ENCODE measurements at places on chromosomes 6 and 20.

- DNase-seq: no peak
These were observed 211.6 kb upstream of the FOXQ1 start for GRCh38 chr6:1100269-1100668.

- no peak for DNase-seq
These were observed 6.1 kb downstream of the THBD start for GRCh38 chr20:23043376-23043775.

DNA sequence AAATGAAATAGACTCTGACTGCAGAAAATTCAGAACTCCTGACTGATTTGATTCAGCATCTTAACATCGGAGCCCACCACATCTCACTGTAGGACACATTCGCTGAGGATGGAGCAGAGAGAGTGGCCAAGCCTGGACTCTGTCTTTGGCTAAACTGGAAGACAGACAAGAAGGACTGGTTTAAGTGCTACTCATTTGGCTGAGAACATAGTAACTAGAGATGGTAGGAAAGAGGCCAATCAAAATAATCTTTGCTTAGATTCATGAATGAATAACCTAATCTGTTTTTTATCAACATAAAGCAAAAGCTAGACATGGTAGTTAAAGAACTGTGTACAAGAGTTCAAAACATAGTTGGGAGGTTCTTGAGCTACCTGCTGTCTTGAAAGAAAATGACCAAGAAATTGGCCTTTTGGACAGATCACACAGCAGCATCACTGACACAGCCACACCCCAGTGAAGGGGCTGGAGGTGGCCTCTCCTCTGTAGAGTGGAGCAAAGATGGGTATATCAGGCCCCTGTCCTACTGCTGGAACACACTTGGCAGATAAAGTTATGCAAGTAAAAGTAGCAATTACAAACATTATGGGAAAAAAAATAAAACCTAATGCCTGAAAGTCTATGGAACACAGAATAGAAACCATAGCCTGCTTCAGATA is 87.1 kb upstream of the NT5E start:
- no peak for DNase-seq

GRCh38 chr20:44632103-44632752 is 19.3 kb downstream of the ADA start:
- DNase-seq: no peak

DNA sequence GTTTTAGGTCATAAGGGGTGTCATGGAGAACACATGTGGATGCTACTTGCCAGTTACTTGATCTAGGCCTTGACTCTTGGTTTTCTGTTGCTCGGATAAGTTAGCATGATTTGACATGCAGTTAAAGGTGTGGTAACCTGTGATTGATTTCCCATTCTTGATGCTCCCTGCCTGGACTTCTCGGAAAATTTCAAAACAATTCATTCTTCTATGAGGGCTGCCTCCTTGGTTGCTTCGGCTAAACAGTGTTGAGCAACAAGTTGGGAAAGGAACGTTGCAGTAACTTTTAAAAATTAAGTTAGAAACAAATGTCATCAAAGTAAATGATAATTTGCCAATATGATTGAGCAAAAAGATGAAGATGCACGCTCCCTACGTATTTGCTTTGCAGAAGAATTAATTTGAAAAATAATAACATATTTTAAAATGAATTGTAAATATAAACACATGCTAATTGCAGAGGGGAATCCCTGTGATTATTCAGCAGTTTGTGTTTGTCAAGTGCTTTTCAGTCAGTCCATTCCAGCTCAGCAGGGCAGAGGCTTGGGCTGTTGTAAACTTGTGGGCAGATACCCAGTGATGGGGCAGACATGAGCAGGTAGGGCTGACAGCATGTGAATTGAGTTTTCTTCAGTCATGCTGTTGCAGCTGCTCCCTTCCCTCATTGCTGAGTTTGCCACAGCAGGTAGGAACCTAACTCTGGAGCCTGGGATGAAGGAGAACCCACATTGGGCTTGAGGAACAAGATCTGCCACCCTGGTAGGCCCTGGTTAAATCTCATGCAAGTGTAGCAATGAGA is 110.2 kb downstream of the ESR1 start:
- no peak for DNase-seq

GRCh38 chr20:34876406-34877282 is at the start of gene ACSS2:
TSS of gene ACSS2 (plus strand) at chr20:34876612. CDS start at chr20:34876646, 34 bp downstream.
- peak; percentile 98 for DNase-seq

DNA sequence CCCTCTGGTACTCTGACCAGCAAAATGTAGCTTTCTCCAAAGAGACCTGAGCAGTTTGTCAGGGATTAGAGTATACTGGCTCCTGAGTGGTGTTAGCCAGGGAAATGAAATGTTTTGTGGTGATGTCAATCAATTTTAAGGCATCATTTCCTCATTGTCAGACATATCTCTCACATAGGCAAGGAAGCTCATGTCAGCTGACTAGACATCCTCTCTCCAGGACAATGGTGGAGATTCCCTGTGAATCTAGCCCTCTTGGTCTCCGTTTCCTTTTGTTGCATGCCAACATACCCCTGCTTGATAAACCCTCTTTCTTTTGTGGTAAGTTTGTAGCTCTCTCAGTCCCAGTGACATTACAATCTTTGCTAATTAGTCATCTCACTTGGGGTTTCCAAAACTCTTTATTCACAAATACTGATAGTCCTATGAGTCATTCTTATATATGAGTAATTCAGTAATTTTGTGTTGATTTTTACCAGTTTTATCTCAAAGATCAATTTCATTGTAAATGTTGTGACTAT is 135.6 kb upstream of the PTPRK start:
- DNase-seq: peak; percentile 87

GRCh38 chr20:22312744-22313346 is 271.5 kb downstream of the FOXA2 start:
- DNase-seq: peak; percentile 73

DNA sequence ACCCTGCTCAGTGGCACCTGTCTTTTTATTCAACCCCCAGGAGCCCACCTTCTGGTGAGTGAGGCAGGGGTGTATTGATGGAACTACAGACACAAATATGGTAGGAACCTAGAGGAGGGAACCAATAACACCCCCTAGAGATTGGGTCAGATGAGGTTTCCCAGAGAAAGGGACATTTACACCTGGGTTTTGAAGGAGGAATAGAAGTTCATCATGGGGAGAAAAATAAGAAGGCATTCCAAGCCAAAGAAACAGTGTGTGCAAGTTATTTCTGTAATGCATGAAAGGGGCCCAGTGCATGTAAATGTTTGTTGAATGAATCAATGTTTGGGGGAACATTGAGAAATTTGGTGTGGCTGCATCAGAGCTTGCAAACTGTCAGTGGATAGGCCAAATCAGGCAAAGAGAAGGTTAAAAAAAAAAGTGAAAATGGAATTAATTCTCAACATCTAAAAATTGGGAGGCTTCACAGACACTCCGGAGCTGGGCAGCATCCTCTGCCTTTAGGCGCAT is 11.1 kb upstream of the KIAA1755 start:
- DNase-seq: no peak

- DNase-seq: no peak
These were observed 222.1 kb downstream of the TMEM200A start for GRCh38 chr6:130587778-130588520.

GRCh38 chr6:22149501-22150367 is 147.1 kb downstream of the PRL start:
- DNase-seq: peak; percentile 48

- DNase-seq: no peak
These were observed 3.9 kb downstream of the SRC start for GRCh38 chr20:37349517-37350491.

- no peak for DNase-seq
These were observed 127.9 kb upstream of the FOXO3 start for GRCh38 chr6:108432792-108433191.

- no peak for DNase-seq
These were observed 99.9 kb upstream of the PMEPA1 start for GRCh38 chr20:57809661-57810172.

- peak; percentile 92 for DNase-seq
These were observed 125.2 kb downstream of the TSHZ2 start for GRCh38 chr20:53097371-53097770.

DNA sequence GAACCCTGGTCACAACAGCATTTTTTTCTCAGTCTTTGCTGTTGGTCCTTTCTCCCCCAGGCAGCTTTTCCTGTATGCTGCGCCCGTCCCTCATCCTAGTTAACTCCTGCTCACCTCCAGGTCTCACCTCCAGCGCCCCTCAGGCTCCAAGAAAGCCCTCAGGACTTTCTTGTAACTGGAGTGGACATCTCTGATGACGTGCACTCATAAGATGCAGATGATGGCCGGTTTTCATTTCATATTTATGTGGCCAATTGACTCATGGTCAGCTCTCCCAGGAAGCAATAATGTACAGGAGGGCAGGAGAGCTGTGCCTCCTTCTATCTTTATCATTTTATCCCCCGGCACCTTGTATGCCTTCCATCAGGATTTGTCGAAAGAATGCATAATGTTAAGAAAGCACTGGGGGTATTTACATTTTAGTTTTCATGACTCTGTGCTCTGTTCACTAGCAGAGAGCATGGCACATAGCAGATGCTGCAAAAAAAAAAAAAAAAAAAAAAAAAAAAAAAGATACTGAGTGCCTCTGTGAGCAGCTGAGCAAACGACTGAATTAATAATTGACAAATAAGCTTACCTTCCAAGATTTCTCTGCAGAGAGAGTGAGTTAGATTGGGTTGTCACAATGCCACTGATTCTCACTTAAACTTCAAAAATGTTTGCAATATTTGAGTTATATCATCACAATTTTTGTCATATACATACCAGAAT is 170.2 kb downstream of the DOK5 start:
- DNase-seq: no peak

- DNase-seq: no peak
These were observed 36.2 kb downstream of the SNX5 start for GRCh38 chr20:17932396-17932795.

GRCh38 chr6:135183532-135184440 is 2.7 kb downstream of the MYB start:
- peak; percentile 43 for DNase-seq

Data from muscle of back (tissue), 13 donors.